ENCODE measurements at places on chromosomes 7 and 10.

DNA sequence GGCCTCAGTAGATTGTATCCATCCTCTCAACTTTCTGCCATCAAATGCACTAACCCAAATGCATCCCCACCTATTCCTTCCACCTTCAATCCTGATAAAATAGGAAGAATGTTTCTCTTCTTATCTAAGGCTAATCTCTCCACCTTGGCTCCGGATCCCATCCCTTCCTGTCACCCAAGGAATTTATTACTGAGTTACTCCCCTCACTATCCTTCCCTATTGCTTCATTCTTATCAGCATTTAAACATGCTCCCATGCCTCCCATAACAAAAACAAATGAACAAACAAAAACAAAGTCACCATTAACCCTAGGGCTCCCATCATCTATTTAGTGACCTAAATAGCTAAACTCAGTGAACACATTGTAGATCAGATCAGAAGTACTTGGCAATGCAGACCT, 25.3 kb downstream of the AASS start:
- DNase-seq = no peak

GRCh38 chr10:117312430-117312829, 62.8 kb downstream of the PDZD8 start:
- DNase-seq = peak; percentile 2

DNA sequence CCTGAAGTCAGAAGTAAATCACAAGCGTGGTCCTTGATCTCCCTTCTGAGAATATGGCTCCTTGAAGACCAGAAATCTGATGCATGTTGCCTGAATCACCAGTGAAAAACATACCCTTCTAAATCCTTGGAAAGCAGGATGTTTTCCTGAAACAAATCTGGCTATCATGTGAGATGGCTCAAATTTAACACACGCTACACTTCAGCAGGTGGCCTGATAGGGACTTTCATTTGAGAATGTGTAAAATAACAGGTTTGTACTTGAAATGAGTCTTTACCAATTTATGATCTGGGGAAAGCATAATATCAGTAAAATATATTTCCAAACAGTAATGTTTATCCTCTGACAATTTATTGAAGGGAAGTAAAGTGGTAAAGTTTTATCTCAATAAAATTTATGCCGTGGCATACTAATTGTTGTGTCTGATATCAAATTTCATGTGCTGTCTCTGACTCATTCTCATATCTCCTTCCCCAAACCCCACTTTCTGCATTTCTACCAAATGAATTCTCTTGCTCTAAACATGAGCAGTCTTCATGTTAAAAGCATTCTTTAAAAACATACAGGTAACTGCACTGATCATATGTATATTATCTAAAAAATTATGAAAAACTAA, 17.4 kb downstream of the CYP3A4 start:
- no peak for DNase-seq

DNA sequence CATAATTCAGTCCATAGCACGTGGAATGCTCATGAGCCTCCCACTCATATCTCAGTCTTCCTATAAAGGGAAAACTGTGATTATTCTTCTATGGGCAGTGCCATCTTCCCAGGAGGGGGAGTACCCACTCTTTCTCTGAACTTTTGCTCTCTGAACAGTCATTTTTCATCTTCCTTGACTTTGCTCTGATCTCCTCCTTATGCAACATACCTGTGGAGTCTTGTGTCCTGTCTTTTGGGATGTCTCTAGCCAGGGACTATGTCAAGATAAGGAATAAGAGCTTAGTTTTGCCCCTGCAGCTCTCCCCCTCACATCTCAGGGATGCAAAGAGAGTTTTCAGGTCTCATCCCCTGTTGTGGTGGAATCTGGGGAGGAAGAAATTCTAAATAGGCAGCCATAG, 27.6 kb downstream of the LSMEM1 start:
- no peak for DNase-seq

DNA sequence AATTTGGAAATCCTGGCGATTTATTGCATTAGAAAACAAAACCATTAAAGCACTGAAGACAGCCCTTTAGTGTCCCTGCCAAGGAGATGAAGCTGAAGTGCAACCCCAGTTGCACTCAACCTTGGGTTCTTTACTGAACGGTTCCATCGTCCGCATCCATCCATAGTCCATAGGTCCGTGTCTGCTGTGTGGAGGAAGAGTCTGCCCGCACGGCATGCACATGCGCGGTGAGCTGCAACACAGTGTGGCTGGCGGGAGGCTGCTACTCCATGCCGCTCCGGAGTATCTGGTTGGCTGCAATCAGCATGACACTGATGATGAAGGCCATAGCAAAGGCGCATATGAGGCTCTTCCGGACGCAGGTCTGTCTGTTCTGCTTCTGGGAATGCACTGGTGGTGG, 624.6 kb downstream of the CALN1 start:
- DNase-seq = no peak

- DNase-seq = no peak
Measured at GRCh38 chr7:110095372-110096052, 995.4 kb upstream of the LRRN3 start.

GRCh38 chr10:57785546-57785945, 482.1 kb downstream of the IPMK start:
- peak; percentile 16 for DNase-seq

DNA sequence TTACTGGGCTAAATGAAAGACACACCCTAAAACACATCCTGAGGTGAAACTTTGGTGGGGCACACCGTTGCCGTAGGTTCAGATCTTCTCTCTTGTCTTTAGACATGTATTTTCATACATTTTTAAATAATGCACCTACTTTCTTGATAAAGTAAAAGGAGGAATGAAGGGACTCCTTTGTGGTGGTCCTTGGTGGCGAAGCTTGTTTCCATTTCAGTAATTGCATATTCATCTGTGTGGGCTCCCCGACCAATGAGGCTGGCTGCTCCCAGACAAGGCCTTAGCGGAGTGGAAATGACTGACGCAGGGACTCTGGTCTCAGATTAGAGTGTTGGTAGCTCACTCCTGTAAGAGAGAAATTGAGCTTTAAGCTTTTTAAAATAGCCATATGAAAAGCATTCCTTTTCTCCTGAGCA, 815 bp downstream of the CCSER2 start:
- DNase-seq = no peak

DNA sequence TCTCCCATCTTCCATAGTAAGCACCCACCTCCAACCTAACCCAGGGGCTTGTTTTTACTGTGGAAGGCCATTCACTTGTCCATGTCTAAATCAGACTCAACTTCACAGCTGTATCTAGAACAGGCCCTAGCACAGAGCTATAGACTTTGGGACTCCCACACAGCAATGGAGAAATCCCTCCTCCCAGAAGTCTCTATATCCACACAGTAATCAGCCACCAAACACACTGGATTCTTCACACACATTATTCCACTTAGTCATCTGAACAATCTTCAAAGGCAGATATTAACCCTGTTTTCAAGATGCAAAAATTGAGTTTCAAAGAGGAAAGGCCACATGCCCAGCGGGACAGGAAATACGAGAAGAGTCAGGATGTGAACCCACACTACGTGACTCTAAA, 81.8 kb downstream of the MALSU1 start:
- DNase-seq = no peak

- DNase-seq = no peak
Measured at GRCh38 chr10:103691267-103691666, 164.1 kb downstream of the SH3PXD2A start.

DNA sequence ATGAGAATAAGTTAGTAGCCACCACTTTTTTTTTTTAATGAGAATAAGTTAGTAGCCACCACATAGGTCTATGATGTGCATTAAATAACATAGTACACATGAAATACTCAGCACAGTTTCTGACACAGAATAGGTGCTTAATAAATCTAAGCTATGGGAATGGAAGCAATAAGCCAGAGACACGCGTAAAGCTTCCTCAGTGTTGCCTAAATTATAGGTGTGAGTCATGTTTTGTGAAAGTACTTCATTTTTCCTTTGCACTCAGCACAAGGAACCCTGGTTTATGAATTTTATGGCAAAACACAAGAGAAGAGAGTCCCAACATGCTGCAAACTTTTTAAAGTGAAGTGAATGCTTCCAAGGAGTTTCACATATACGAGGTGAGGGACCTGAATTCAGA, 267.4 kb downstream of the RNLS start:
- no peak for DNase-seq

GRCh38 chr10:17073725-17074540, 55.7 kb downstream of the CUBN start:
- DNase-seq = no peak

DNA sequence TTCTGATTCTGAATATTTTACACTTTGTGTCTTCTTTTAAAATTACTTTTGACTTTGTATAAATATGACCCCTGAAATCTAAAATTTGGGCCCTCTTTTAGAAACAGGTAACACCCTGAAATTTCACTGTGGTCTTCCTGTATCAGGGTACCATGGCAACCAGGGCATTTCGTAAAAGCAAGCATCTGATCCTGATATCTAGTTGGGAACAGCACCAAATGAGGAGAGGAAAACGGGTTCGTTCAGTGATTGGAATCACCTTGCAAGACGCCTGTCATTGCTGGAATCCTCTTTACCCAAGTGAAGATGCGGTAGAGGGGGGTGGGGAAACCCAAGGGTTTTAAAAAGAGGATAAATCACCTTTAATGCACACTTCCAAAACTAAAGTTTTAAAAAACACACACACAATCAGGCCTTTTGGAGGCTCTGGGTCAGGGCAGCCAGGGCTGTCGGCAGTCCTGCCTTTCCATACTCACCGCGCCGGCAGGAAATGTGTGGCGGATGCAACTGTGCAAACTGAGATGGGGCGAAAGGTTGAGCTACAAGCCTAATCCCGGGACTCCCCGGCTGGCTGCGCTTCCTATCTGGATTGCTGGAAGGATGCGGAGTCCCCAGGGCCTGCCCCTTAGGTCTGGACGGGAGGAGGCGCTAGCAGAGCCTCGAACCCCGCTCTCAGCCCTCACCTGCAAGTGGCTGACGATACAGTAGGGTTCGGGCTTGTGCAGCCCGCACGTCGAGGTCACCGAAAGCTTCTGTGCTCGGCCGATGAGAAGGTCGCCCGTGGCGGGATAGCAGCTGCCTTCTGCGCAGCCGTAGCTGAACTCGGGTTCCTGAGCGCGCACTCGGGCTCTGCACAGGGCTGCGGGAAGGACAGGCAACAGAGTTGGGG, 1.8 kb downstream of the LAMB1 start:
- DNase-seq = no peak

GRCh38 chr7:151491859-151492258, 27.8 kb downstream of the RHEB start:
- DNase-seq = peak; percentile 72

GRCh38 chr7:129742256-129742655, 130.7 kb downstream of the NRF1 start:
- DNase-seq = no peak

GRCh38 chr7:139739863-139740597, 37.8 kb downstream of the HIPK2 start:
- DNase-seq = no peak

DNA sequence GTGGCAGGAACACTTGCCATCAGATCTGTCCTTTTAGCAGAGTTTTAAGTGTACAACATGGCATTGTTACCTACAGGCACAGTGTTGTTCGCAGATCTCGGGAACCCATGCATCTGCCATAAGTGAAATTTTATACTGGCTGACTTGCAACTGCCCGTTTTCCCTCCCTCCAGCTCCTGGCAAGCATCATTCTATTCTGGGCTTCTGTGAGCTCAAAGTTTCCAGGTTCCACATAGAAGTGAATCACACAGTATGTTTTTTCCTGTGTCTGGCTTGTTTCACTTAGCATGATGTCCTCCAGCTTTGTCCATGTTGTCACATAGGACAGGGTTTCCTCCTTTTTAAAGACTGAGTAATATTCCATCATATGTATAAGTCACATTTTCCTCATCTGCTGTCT, 56.6 kb downstream of the C10orf143 start:
- DNase-seq = no peak

- DNase-seq = no peak
Measured at GRCh38 chr7:128931190-128931798, 6.4 kb upstream of the IRF5 start.

DNA sequence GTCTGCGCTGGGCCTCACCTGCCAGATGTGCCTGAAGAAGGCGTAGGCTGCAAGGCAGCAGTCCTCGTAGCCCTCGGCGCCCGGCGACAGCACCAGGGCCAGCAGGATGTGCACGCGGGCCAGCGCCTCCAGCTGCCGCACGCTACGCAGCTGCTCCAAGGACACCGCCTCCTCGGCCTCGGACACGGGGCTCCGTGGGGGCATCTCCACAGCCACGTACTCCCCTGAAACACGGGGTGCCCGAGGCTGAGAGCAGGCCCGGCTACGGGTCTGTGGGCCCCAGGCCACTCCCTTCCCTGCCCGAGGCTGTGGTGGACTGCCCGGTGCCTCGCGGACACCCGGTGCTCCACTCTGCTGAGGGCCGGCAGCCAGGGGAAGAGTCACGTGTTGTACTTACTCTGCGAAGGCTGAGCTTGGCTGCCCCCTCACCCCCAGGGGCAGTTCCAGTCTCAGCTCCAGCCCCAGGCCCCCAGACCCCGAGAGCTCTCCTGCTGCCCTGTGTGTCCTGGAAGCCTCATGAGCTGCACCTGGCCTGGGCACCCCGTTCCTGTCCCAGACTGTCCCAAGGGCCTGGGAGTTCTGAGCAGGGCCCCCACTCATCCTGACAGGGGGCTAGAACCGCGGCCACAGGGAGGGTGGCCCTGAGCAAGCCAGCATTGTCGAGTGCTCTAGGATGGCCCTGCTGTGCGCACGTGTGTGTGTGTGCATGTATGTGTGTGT, 62.8 kb downstream of the CFAP46 start:
- DNase-seq = no peak

GRCh38 chr10:114576716-114577115, 81.4 kb downstream of the ABLIM1 start:
- DNase-seq = no peak

- DNase-seq = no peak
Measured at GRCh38 chr7:31603046-31603445, 84.0 kb upstream of the PPP1R17 start.

- no peak for DNase-seq
Measured at GRCh38 chr10:130744631-130745030, 566.9 kb downstream of the TCERG1L start.

DNA sequence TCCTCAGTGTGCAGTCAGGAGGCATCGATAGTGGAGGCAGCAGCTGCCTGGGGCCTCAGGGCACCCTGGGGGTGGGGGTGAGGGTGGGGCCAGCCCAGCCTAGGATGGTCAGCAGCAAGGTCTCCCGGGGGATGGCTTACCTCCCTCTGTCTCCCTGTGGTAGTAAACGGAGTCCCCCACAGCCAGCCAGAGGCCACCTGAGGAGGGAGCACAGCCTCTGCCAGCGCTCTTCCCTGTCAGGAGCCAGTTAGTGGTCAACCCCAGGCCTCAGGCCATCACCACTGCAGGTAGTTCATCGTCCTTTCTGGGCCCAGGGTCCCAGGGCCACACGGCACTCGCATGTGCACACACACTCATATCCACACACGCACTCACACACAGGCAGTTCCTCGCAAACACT, 22.1 kb downstream of the ACTR1A start:
- no peak for DNase-seq

All from epithelial cell of prostate (primary cell).